CD4-positive, alpha-beta T cell treated with Interleukin-6 at 100 ng/mL for 8 hours (primary cell): ENCODE measurements at places on chromosomes 13 and 19.

GRCh38 chr19:27844261-27844660, 1368.7 kb downstream of the UQCRFS1 start:
- DNase-seq: no peak

DNA sequence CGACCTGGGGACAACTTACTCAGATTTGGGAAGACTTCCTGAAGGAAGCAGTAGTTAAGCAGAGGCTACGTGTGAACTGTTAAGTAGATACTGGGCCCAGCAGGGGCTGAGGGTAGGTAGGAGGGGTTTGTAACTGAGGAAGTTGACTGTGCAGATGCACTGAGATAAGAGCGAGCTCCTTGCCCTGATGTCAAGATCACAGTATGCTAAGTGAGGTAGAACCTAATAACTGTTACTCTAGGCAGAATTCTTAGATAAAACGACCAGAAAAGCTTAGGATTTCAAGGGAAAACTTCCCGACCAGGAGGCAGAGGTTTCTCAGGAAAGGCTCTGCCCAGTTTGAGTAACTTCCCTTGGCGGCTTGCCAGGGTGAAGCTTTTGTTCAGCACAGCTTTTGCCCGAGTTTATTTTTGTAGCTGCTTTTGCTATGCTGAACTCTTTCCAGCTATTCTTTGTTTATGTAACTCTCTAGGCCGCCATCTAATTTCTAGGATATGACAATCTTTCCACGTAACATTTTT, 632.1 kb downstream of the DIAPH3 start:
- DNase-seq: peak; percentile 7

GRCh38 chr13:82976499-82976898, 905.8 kb downstream of the SLITRK1 start:
- DNase-seq: no peak

DNA sequence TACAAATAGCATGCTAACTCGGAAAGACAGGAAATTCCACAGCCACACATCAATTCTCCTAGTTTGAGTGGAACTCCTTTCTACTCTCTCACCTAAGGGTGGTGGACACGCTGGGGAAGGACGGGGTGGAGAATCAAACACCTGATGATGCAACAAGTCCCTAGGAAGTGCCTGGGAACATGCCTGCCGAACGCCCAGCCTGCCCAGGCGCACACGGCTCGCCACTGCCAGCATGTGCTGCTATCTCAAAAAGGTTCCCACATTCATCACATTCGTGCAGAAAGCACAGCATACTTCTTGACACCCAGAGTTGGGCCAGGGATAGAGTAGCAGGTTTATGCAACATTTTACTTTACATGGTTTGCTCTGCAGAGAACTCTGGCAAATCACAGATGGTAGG, 164.6 kb downstream of the ABCC4 start:
- DNase-seq: no peak

GRCh38 chr19:3699741-3700241, 477 bp downstream of the PIP5K1C start:
- no peak for DNase-seq

DNA sequence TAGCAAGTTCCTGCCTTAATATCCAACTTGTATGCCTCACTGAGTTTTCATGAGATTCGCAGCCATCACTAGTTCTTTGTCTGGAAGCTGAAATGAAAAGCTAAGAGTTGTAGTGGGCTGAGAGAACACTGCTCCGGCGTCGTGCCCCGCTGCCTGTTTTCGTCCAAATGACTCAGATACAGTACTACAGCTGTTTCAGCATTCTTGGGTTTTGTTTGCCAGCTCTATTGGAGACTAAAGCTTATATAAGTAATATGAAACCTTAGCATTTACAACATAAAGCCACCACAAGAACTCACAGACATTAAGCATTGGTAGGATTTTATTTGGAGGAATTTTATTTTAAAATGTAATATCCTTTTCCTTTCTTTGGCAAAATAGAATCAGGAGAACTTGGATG, 299.7 kb downstream of the DLEU7 start:
- no peak for DNase-seq

DNA sequence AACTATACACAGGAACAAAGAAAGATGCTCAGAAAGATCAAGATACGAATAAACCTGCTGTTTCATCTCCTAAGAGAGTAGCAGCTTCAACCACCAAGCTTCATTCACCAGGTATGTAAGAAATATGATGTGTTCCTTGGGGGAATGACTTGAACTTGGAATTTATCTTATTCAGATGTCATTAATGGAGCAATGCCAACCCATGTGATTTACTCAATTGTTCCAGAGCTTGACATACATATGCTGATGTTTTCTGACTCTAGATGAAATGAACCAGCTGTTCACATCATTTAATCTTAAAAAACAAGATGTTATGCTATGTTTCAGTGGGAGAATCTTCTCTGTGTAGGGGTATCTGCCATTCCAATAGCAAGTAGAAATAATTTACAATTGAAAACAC, 270.9 kb downstream of the SLC7A1 start:
- DNase-seq: no peak

GRCh38 chr13:23966221-23966690, 69.0 kb upstream of the C1QTNF9B start:
- no peak for DNase-seq

GRCh38 chr19:42553292-42554045, 25.2 kb upstream of the CEACAM1 start:
- DNase-seq: no peak

- no peak for DNase-seq
Observed at GRCh38 chr13:114015111-114015968, 41.5 kb upstream of the C13orf46 start.

GRCh38 chr13:91162180-91162579, 185.3 kb upstream of the MIR17HG start:
- no peak for DNase-seq
